CD8-positive, alpha-beta T cell (primary cell): ENCODE measurements at places on chromosomes 2 and 18.

DNA sequence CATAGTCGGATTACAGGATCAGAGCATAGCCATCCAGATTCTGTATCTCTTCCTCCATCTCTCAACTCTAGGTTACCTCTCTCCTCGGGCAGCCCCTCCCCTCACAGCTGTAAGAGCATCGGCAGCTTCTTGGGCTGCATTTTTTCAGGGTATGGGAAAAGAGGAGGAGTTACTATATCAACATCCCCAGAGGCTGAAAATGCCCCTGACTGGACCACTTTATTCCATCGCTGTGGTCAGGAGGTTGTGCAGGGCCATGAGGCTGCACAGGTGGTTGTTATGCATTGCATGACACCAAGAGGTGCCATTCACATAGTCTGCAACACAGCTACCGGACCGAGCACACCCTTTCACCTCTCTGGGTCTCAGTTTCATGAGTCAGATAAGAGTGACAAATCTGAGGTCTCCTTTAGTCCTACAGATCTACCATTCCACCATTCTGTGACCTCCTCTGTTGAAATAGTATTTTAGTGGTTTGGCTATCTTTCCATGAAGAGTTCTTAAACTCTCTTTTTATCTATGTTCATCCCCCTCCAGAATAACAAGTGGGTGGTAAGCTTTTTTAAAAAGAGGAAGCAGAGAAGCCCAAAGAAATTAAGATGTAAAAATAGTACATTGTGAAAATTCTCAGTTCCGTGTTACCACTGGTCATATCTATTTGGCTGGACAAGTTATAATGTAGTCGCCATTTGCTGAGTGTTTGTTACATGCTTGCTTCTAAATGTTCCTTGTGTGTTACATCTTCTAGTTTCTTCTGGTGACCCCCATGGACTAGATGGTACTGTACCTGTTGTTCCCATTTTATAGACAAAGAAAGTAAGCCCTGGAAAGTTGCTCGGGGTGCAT, 56.6 kb upstream of the SLC1A4 start:
- DNase-seq = no peak

DNA sequence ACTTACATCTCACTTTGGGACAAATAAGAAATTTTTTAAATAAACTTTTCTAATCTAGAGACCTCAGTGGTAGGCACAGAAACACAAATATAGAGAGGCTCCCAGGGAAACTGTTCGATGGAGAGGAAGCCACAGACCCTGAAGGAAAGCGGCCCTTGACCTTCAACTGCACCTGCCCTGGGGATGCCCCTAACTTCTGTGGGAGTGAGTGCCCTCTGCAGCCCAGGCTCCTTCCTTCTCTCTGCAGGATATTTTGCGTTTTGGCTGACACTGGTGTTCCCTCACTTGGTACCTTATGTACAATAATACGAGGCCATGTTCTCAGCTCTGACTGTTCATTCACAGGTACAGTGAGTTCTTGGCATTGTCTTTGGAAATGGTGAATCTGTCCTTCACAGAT, 64.8 kb upstream of the MAL start:
- DNase-seq = no peak

DNA sequence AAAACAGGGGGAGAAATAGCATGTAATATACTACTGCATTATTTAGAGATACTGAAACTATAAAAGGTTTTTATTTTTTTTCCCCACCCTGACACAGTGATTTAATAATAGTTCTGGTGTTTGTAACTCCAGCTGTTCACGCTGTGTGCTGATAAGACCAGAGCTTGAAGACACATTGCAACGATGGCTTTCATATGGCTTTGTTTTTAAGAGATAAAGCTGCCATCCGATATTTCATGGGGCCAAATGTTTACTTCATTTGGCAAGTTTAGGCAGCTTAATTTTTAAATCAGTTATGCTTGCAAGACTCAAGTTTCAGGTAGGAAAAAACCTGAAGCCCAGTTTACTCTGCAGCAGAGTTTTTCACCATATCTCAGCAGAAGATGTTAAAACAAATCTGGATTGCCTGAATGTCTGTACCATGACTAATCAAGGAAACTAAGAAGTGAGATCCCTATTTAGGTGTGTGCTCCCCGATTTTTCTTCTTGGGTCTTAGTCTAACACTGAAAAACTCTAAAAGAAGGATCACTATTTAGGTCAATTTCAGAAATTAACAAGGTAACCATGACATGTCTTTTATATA, 508.6 kb downstream of the PARD3B start:
- DNase-seq = no peak

DNA sequence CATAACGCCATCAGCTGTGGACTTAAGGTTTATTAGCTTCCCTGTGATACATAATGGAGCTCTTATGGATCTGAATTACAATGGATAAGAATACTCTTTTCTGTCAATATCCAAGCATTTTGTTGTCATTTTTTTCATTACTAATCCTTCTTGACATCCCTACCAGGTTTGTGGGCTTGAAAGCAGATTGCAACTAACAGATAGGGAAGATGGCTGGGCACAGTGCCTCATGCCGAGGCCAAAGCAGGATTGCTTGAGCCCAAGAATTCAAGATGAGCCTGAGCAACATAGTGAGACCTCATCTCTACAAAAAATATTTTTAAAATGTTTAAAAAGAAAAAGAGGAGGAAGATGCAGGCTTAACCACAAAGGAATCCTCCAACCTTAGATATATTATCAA, 42.4 kb downstream of the ASXL2 start:
- DNase-seq = no peak
